Left ventricle myocardium superior (tissue), 1 donor: ENCODE measurements at places on chromosomes 1 and 21.

GRCh38 chr1:941588-942383, 17.3 kb downstream of the NOC2L start:
- peak; percentile 86 for DNase-seq

DNA sequence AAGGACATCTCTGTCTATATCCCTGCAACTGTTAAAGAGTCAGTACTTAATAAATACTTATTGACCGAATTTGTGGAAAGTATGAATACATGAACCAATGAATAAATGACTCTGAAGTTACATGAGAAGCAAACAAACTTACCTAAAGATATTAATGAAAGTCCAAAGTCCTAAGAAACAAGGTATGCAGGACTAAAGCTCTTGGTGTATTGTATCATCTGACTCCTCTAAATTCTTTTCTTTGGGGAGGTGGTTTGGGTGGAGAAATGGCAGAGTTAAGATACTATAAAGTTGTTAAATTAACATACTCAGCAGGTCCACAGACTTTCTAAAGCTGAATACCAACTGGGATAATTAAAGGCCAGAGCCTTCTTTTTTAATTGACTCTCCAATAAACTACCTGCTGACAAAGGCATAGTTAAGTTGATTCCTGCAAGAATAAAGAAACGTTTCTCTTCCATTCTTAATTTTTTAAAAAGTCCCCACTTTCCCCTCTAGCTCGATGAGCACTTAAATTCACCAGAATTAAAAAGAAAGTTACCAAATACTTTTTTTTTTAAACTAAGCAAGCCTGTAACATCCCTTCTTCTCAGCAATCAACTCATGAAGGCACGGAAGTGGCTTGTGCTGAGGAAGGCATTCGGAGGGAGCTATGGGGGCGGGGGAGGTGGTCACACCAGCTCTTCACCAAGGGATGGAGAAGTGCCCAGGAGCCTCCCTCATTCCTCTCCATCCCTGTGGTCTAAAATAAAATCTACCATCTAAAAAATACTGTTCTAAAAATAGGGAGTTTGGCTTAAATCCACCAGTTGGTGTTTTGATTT, 61.1 kb downstream of the GADD45A start:
- no peak for DNase-seq

- DNase-seq, result no peak
Observed at GRCh38 chr1:162343470-162343869, 33.2 kb downstream of the SPATA46 start.

- DNase-seq, result no peak
Observed at GRCh38 chr1:110375490-110375889, 15.3 kb downstream of the SLC16A4 start.

- no peak for DNase-seq
Observed at GRCh38 chr1:53582211-53583020, 123.2 kb downstream of the DMRTB1 start.

DNA sequence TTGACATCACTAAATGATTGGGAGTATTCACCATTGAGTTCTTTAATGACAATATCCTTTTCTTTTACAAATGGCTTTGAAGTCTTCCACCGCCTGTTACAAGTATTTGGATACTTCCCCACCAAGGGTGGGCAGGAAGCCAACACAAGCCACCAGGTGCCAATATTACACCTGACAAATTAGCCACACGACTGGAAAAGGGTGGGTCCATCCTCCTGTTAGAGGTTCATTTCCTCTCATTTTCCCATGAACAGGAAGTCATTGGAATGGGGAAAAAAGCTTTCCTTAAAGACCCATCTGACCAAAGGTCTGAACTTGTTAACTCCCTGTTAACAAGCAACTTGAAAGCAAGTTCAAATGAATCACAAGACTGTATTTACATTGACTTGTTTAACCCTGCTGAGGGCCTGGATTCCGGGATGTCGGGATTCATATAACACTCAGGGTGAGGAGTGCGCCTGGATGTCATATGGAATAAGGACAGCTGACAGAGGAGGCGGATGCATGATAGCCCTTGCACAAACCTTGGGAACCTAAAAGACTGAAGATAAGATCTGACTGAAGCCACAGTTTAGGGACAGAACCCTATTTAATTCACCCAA, 40.5 kb upstream of the PROX1 start:
- DNase-seq, result no peak

DNA sequence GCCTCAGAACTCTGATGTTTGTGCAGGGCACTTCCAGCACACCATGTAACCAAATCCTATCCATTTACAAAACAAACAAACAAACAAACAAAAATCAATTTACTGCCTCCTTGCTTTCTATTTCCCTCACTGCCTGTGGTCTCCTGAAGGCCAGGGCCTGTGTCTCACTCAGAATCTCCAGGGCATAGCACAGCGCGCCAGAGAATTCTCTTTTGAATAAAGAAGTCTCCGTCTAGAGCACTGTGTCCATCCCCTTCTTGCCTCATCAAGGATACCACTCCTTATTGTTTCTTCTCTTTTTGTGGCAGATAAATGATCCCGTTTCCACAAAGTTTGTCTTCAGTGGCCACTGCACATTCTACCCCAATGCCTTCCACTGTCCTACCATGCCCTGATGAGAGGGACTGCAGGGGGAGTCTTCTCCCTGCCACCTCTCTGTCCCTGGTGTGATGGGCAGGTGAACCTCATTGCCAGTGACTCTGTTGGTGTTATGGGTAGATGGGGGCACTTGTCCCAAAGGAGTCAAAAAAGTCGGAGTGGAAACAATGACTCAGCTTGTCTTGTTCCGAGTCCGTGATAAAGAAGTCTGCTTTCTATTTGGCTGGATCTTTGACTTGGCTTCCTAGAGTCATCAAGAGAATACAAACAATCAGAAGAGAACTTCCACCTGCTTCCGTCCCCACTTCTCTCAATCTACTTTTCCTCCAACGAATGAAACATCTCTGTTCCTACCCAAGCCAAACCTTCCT, 30.0 kb downstream of the XCL2 start:
- no peak for DNase-seq

GRCh38 chr1:208216062-208216461, 28.1 kb downstream of the PLXNA2 start:
- no peak for DNase-seq

- DNase-seq, result no peak
Observed at GRCh38 chr1:12182410-12182984, 15.7 kb downstream of the TNFRSF1B start.

DNA sequence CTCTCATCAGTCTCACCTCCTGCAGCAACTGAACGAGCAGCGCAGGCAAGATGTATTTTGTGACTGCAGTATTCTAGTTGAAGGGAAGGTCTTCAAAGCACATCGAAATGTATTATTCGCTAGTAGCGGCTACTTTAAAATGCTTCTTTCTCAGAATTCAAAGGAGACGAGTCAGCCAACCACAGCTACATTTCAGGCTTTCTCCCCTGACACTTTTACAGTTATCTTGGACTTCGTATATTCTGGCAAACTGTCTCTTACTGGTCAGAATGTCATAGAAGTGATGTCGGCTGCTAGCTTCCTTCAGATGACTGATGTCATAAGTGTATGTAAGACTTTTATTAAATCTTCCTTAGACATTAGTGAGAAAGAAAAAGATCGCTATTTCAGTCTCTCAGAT, 53.7 kb downstream of the ZBTB8A start:
- DNase-seq, result no peak

DNA sequence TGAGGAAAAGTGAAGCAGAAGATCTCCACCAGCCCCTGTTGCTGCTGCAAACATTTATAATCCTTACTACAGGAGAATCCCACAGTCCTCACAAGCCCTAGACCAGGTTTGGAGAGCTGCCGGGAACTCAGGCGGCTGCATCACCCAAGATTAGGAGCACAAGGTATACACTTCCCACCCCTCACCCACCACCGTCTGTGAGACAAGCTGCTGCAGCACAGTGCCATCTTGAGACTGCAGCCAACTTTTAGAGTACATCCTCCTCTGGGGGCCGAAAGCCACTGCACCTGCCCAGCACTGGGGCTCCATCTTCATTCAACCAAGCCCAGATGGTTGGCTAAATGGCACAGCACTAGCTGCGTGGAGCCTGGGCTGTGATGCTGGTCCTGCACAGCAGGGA, 13.8 kb downstream of the OLFML3 start:
- DNase-seq, result no peak

- no peak for DNase-seq
Observed at GRCh38 chr1:43441166-43441893, 12.4 kb downstream of the HYI start.

DNA sequence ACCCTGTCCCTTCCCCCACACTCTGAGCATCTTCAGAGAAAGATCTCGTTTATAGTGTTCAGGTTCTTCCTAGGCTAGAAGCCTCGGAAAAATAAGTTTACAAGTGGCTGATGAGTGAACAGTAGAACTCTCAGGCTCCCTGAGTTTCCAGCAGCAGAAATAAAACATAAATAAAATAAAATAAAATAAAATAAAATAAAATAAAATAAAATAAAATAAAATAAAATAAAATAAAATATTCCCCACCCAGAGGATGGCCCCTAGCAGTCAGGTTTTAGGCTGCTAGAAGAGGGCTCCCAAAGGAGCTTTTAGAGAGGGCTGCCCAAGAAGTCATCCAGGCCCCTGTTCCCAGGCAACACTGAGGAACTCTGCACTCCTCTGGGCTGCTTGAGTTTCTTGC, 55.1 kb downstream of the KCNC4 start:
- no peak for DNase-seq

- no peak for DNase-seq
Observed at GRCh38 chr1:24743404-24744211, 1.6 kb upstream of the CLIC4 start.

DNA sequence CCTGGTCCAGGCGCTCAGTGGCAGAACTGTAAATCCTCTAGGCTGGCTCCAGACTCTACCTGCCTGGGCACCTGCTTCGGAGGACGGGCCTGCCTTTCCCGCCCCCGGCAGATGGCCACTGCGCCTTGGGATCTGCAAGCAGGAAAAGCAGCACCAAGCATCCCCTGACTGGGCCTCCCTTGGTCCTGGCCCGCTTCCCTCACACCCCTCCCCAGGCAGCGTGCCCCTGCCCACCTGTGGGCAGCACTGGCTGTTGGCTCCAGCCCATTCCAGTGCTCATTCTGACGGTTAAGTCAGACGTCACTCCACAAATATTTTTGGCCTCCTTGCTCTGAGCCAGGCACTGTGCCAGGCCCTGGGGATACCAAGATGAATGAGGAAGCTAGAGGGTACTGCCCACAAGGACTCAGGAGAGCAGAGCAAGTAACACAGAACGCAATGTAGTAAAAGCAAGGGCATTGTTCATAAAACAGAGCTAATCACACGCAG, 22.0 kb upstream of the BLACAT1 start:
- peak; percentile 73 for DNase-seq

DNA sequence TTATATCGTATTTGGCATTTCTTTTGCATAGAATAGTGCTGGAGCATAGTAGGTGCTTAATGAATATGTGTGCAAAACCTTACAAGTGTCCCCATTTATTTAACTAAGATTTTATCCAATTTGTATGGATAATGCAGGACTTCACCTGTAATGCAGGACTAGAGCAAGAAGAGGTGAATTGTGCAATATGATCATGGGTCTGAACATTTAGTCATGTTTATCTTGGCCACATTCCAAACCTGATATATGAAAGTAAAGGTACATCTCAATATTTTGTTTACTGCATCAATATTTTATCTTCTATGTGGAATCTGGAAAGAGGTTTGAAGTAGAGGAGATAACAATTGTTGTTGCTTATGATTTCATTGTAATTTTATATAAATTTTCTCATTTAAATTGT, 1626.7 kb upstream of the B3GALT2 start:
- no peak for DNase-seq

GRCh38 chr1:104406728-104407127, 657.0 kb downstream of the AMY1C start:
- no peak for DNase-seq

- DNase-seq, result no peak
Observed at GRCh38 chr1:168509875-168510791, 33.7 kb downstream of the XCL2 start.

GRCh38 chr1:154347961-154348360, 22.6 kb downstream of the ATP8B2 start:
- no peak for DNase-seq

- DNase-seq, result no peak
Observed at GRCh38 chr1:202688401-202688800, 21.9 kb downstream of the SYT2 start.

GRCh38 chr1:66271904-66272254, 262.1 kb upstream of the SGIP1 start:
- DNase-seq, result peak; percentile 81

DNA sequence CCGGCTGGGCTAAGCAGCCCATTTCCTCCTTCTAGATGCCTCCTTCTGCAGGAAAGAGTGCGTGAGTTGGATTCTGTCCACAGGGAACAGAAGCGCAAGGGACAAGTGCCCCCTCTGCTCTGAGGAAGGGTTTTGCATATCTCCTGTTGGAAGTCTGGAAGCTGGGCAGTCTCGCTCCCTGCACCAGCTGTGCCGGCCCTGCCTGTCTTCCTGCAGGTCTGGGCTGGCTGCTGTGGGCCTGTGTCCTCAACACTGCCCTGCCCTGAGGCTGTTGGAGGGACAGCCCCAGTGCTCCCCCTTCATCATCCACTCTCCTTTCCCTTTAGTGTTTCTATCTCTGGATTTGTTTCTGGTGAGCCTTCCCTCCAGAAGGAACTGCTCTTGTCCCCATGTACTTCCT, 21.8 kb downstream of the ADARB1 start:
- DNase-seq, result no peak

DNA sequence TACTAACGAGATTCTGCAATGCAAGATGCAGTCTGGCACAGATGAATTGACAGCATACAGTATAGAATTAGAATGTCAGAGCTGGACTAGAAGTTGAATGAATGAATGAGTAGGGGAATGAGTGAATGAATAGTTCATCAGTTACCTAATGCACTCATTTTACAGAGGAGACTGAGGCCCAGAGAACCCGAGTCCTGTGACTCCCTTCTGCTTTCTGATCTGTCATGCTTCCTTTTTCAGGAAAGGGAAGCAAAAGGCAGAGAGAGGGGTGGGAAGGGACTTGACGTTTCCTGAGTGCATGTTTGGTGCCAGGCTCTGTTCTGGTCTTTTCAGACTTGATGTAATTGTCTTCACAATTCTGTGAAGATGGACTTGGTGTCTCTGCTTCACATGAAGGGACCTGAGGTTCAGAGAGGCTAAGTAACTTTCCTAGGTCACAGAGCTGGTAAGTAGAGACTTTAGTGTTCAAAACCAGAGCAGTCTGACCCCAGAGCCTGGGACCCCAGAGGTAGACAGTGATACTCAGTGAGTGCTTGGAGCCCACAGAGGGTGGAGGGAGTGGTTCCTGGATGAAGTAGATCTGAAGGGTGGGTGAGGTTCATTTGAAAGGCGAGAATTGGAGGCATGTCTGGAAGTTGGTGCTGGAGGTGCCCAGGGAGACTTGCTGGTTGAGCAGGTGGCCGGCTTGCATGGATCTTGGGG, 8.0 kb upstream of the MEX3A start:
- no peak for DNase-seq

DNA sequence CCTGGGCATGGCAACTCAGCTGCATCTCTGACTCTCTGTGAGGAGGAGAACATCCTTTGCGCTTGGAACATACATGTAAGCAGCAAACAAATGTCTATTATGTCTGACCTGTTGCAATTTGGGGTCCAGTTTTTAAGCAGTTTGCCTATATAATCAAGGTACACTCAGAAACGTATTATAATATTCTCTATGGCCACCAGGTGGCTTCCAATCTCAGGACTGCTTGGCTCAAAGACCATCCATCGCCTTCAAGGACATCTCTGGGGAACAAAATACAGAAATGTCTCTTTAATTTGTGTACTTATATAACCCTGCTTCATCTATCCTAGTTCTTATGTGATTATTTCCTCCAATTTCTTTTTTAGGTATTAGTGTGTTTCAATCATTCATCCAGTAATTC, 227.2 kb downstream of the OLFM3 start:
- no peak for DNase-seq
